ENCODE measurements at places on chromosomes 7 and 10.

DNA sequence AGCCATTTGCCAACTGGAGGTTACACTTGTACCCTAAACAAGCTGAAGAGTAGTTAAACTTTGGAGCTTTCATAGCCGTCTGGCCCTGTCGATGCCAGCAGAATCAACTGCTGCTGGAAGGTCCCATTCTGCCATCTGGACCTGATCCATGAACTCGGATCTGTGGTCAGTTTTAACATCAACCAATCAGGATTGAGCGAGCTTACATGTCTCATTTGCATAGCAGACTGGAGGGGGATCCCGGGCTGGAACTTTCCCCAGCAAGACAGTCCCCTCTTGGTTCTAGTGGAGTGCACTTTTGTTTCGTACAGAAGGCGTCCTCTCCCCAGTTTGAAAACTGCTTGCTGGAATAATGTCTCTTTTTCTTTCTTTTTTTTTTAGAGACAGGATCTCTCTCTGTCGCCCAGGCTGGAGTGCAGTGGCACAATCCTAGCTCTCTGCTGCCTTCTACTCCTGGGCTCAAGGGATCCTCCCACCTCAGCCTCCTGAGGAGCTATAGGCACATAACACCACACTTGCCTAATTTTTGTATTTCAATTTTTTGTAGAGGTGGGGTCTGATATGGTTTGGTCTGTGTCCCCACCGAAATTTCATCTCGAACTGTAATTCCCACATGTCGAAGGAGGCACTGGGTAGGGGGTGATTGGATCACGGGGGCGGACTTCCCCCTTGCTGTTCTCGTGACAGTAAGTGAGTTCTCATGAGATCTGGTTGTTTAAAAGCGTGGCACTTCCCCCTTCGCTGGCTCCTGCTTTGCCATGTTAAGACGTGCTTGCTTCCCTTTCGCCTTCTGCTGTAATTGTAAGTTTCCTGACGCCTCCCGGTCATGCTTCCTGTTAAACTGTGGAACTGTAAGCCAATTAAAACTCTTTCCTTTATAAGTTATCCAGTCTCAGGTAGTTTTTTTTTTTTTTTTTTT, 42.8 kb upstream of the SEPHS1 start:
- DNase-seq = no peak

GRCh38 chr10:43336641-43337318, 34.7 kb upstream of the FXYD4 start:
- DNase-seq = no peak

- DNase-seq = no peak
Measured at GRCh38 chr7:156096771-156097538, 284.7 kb upstream of the SHH start.

GRCh38 chr10:36324831-36325230, 682.7 kb upstream of the FZD8 start:
- no peak for DNase-seq

- no peak for DNase-seq
Measured at GRCh38 chr7:33155811-33156210, 26.4 kb downstream of the BBS9 start.

- no peak for DNase-seq
Measured at GRCh38 chr10:104581884-104582601, 59.0 kb upstream of the SORCS3 start.

- peak; percentile 52 for DNase-seq
Measured at GRCh38 chr10:123559066-123559822, 106.9 kb upstream of the GPR26 start.

DNA sequence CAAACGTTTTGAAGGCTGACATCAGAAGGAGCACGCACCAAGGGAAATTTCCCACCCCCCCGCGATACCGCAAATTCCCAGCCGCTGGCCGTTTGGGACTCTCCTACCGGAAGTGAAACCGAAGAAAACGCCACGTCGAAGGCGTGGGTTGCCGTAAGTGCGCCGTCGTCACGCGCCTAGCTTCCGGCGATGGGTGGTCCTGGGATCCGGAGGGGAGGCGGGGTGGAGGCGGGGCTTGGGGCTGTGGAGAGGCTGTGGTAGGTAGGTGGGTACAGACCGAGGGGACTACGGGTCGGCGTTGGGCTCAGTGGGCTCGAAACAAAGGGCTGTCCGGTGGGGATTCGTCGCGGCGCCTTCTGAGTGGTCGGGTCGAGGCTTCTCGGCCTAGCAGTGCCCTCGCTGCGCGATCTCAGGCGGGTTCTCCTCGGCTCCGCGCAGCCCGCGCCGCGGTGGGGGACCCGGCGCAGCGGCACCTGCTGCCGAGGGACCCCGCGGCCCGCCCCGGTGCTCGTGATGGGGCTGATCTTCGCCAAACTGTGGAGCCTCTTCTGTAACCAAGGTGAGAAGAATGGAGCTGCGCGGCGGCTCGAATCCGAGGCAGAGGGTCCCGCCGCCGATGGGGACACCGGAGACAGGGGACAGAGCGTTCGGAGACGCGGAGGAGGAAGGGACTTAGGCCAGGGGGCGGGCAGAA, at the start of gene ARL5B:
TSS of gene ARL5B (plus strand) at position 307 of the 694 bp plus-strand sequence. CDS start at position 514, 207 bp downstream.
- peak; percentile 98 for DNase-seq

DNA sequence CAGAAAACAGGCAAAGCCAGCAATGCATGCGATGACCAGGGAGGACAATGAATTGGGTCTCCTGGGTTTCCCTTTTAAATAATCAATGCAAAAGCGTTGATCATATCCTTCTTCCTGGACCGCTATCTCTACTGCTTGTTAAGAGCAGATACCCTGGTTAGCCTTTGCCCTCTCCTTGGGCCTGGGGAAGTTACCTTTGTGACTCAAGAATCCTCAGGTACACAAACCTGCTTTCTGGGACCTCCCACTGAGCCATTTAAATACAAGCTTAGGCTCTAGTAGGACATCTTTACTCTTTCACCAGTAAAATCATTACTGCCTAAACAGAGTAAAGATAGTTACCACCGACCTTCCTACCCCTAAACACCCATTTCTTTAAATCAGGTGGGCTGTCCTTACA, 173.9 kb downstream of the WNT2 start:
- DNase-seq = no peak

GRCh38 chr10:127986531-127987466, 79.9 kb downstream of the PTPRE start:
- DNase-seq = no peak

- no peak for DNase-seq
Measured at GRCh38 chr10:116704926-116705325, 37.4 kb downstream of the HSPA12A start.

DNA sequence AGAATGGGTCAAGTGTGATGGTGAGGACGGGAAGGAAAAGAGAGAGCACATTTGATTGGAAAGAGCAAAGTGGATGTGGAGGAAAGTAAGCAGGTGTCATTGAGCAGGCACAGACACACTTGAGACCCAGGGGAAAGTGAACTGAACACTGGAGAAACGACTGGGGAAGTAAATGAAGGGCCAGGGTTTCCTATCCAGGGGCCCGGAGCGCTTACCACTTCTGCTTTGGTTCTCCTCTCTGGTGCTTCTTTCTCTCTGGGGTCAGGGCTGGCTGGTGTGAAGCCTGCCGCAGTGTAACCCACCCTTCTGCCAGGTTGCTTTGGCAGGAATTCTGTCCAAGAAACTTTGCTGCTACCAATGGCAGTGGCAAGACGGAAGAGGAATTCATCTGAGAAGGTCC, 219.3 kb downstream of the SKAP2 start:
- DNase-seq = no peak

- no peak for DNase-seq
Measured at GRCh38 chr7:24545215-24545614, 28.0 kb upstream of the PALS2 start.

- DNase-seq = no peak
Measured at GRCh38 chr10:71083716-71083975, 128.7 kb upstream of the UNC5B start.

GRCh38 chr10:34758447-34758996, 56.6 kb downstream of the PARD3 start:
- DNase-seq = no peak

DNA sequence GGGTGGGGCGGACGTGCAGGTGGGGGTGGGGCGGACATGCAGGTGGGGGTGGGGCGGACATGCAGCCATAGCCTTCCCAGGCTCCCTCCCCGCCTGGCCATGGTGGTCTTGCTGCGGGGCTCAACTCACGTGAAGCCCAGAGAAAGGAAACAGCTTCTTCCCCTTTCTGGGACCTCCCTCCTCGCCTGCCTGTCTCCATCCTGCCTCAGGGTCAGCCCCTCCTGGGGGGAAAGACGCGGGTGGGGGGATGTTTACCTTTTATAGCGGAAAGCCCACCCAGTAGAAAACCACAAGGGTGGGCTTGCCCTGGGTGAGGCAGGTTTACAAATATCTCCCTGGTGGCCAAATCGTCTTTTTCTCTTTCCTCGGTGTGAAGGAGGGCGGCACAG, 520.0 kb downstream of the GLRX3 start:
- DNase-seq = no peak

DNA sequence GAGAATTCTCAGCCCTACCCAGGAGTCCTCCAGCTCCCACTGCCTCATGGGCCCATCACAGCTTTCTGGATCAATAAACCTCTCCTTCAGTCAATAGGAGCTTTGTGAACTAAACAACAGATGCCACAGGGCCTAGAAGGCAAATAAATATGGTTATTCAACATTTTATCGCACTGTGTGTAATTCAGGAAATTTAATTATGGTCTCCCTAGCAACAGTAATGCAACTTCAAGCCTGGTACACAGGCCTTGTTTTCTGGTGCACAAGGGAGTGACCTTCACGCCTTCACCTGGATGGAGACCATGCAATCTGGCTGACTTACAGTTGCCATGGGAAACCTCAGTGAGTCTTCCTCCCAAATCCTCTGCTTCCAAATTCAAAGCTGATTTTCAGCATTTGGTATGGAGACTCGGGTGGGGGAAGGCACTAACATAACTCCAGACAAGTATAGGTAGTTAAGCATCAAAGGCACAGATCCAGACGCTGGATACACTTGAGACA, 441.0 kb upstream of the NPVF start:
- no peak for DNase-seq

DNA sequence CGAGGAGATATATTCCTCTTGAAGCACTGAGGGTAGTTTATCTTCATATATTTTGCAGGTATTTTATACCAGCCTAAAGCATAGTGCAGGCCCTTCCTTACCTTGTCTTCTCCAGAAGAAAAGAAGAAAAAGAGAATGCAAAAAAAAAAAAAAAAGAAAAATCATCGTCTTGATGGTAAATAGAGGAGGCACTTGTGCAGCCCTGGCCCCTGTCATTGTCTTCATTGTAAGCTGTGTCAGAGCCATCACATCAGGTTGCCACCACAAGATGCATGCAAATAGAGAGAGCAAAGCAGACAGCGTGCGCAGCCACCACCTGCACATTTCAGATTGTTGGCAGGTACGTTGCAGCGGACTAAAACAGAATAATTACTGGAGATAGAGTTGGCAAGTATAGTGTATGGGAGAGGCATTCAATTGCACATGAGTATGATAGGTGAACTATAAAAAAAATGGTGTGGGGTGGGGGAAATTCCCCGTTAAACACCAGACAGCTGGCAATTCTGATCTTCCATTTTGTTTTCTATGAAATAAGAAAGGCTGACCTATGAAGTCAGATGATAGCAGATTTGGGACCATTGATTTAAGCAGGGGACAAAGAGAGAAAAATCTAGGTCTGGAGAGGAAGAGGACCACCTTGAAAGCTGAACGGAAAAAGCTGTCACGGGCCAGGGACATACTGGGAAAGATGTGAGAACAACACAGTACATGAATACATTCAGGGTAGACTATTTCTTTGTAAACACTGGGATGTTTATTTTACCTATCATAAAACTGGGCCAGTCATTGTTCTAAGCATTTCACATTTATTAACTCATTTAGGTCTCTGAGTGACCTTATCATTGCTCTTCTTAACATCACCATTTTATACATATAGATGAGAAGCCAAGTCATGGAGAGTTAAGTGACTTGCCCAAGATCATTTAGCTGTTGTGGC, 306.3 kb upstream of the SP8 start:
- DNase-seq = no peak

DNA sequence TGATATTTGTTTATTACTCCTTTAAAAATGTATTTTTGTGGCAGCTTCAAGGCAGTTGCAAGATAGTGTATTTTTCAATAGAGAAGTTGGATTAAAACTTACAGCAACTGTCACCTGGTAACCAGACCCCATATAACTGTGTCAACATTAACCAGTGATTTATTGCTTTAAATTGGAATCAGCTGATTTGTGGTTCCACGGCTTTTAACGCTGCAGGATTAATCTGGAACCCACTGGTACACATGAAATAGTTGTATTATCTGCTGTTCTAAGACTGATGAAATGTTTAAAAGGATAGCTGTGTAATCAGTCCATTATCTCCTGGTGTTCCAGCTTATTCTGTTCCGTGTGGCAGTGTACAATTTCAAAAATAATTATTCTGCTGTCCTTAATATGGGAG, 180.2 kb downstream of the CELF2 start:
- DNase-seq = no peak

DNA sequence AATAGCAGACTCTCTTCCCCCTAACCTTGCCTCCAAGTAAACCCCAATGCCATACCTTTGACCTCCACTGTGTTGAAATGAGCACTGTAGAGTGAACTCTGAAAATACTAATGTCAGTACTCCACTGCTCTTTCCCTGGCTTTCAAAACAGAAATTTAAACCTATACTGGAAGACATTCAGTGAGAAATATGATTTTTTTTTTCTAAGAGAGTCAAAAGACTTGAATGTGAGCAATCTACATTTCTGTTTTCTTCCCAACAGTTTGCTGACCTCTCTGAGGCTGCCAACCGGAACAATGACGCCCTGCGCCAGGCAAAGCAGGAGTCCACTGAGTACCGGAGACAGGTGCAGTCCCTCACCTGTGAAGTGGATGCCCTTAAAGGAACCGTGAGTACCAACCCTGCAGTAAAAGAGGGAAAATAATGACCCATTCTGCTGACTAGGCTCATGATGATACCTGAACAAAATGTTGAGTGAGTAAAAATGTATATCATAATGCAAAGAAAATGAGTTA, 6.4 kb downstream of the VIM start:
- no peak for DNase-seq

- DNase-seq = no peak
Measured at GRCh38 chr10:128793726-128794655, 667.8 kb upstream of the MKI67 start.

DNA sequence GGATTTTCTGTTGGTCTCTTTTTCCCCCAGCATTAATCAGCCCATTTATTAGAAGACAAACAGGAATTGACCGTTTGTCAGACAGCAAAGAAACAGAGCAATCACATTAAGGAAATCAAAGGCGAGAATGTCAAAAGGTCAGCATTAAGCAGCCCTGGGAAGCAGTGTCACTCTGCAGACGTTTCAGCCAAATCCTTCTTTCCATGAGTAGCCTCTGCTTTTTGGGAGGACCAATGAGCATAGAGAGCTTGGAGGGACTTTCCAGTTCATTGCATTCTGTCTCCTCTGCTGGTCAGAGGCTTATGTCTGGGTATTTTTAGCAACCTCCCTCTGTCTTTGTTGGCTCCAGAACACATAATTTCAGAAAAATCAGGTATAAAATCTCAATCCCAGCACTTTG, 481.4 kb downstream of the GALNT17 start:
- no peak for DNase-seq

- DNase-seq = no peak
Measured at GRCh38 chr10:129344731-129345355, 122.2 kb upstream of the MGMT start.
